ENCODE measurements at places on chromosomes 7 and 10.

- no peak for DNase-seq
Measured at GRCh38 chr10:117334066-117334465, 41.2 kb downstream of the PDZD8 start.

GRCh38 chr10:3366043-3366442, 193.5 kb upstream of the PITRM1 start:
- no peak for DNase-seq

DNA sequence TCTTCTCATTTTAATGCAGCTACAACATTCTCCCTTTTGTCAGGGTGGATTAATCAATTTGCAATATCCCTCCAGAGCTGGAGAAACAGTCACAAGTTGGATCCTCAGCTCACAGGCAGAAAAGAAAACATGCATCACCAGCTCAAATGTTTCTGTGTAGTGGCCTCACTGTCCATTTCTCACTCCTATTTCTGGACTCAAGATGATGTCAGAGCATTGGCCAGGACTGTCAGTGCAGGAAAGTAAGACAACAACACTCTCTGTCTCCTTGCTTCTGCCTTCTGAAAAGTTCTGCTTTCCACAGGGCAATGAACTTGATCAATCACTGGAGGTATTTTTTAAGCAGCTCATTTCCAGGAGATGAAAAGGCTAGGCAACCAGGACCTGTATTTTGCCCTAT, 8.2 kb upstream of the SVIL start:
- no peak for DNase-seq

- no peak for DNase-seq
Measured at GRCh38 chr7:18927134-18927533, 190.3 kb downstream of the TWIST1 start.

DNA sequence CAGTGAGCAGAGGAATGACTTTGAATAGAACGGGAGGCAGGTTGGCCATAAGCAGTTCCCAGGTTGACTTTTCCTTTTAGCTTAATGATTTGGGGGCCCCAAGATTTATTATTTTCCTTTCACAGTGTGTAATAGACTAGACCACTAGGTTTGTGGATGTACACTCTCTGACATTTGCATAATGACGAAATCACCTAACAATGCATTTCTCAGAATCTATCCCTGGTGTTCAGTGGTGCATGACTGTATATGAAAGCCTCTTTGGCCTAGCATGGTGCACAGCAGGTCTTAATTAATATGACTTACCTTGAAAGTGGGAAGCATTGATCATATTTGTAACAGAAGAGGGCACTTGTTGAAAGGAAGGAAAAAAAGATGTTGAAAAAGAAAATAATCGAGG, 761.9 kb downstream of the TYW1 start:
- no peak for DNase-seq

- DNase-seq, result no peak
Measured at GRCh38 chr10:78321500-78321899, 287.8 kb downstream of the RPS24 start.

GRCh38 chr10:88222881-88223280, 359.5 kb downstream of the PTEN start:
- no peak for DNase-seq
